Right lung (tissue), 10 donors: ENCODE measurements at places on chromosomes 7 and 10. TPM values are rescaled to one million over a fixed set of nuclear protein-coding genes. Genes with fewer than 3 reads are reported as not detected.

ELAPOR2 gene
- polyA plus RNA-seq, result 33.6 TPM

FAM131B gene
- polyA plus RNA-seq, result 2.2 TPM

ACADSB gene
- polyA plus RNA-seq, result 13.8 TPM

WASHC2A gene
- polyA plus RNA-seq, result 37.0 TPM

ITPRID1 gene
- 0.09 TPM for polyA plus RNA-seq

MYL10 gene
- polyA plus RNA-seq, result 0.43 TPM

MYOF gene
- polyA plus RNA-seq, result 74.0 TPM

AASS gene
- 61.7 TPM for polyA plus RNA-seq

DLX6 gene
- polyA plus RNA-seq, result not detected

PRPF18 gene
- polyA plus RNA-seq, result 28.5 TPM

GSTK1 gene
- 124 TPM for polyA plus RNA-seq
